ENCODE measurements at places on chromosomes 12 and 14.
A peak's percentile ranks its signal among the peaks of the same experiment; 100 is the strongest.

DNA sequence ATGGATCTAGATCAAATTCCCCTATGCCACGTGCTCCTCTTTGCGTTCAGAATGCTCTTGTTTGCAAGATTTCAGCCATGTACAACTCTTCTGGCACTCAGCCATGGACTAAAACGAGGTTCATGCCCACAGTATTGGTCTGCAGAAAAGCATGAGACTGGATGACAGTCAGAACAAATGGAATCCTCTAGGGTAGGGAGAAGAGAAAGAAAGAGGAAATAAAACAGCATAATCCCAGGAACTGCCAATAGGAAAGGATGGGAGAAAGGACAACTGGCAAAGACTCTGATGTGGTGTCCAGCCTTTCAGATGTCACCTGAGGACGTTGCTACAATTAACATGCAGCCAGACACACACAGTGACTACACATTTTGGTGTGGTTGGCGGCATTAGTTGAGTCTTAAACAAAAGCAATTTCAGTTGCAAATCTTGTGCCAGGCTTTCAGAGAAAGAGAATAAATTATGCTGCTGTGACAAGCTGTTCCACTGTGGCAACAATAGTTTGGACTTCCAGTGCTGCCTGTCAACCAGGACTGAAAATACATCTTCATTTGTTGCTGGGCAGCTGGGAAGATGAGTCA, 338.0 kb downstream of the RGS6 start:
- no peak for DNase-seq

DNA sequence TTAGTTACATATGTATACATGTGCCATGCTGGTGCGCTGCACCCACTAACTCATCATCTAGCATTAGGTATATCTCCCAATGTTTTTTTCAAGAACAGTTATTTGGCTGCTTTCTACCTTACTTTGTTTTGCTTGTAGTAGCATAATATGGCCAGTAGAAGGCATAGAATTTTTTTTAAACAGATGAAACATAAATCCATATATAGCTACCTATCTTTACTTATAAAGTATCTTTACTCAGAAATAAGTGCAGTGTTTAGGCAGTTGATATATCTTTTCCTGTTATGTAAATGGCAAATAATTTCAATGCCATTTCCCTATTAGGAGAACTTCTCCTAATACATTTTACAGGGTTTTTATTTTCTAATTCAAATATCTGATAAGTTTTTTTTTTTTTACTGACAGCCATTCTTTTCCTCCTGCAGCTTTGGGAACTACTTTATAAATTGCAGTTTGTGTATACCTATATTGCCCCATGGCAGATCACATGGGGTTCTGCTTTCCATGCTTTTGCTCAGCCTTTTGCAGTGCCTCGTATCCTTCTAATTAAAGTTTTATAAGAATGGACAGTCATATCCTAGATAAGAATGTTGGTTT, 143.1 kb downstream of the PCNX1 start:
- DNase-seq: peak; percentile 44

GRCh38 chr14:72686832-72687231, 207.1 kb downstream of the DPF3 start:
- no peak for DNase-seq

GRCh38 chr14:84390010-84390409, 1139.9 kb upstream of the FLRT2 start:
- DNase-seq: no peak

- DNase-seq: no peak
These were observed 278.3 kb downstream of the ADGRD1 start for GRCh38 chr12:131232036-131232435.

DNA sequence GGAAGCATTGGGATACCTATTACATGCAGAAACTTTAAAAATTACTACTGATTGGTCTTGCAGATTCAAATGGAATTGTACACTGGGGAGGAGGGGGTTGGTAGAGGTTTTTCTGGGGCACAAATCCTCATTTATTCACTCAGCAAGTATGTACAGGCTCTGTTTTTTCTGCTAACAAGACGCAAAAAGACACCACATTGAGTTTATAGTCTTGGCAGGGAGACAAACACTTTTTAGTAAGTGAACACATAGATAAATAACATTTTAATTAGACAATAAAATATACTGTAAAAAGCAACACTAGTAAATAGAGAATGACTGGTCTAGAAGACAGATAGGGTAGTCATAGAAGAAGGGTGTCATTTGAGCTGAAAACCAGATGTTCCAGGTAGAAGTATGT, 23.8 kb downstream of the GLIPR1L2 start:
- DNase-seq: no peak

DNA sequence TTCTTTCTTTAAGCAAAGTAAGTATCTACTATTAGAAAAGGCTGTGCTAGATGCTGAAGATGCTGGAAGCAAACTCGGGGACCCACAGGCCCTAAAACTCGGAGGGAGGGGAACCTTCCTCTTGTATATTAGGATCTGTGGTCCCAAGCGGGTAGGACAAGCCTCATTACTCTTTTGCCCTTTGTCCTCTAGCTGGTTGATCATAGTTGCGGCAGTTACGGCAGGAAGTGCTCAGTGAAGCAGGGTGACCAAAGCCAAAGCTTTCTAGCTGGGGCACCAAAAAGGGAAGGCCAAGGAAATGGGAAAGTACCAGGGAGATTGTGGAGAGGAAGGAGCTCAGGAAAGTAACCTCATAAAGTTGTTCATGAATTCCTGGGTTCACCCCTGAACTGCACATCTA, 76.3 kb downstream of the SCFD1 start:
- no peak for DNase-seq

DNA sequence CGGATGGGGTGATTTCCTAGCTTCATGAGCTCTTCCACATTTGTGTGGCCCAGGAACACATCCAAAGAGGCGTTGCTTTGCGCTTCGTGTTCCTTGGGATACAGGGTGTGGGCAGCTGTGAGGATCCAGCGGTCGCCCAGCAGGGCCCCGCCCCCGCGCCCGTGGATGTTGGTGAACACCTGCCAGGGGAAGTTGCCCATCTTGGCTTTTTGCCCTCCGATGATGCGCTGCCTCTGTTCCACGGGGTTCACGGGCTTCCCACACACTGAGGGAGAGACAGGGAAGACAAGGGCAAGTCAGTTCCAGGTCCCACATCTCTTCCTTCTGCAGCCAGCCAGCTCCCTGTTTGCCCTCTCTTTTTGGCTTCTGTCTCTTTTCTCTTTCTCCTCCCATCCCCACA, 11.2 kb downstream of the C1R start:
- DNase-seq: no peak

- peak; percentile 100 for DNase-seq
These were observed 393 bp upstream of the DCAF5 start for GRCh38 chr14:69153152-69153872.

GRCh38 chr12:7872566-7873319, at the start of gene SLC2A14:
Gene SLC2A14 (minus strand): TSS chr12:7872915. CDS start chr12:7869880, 3,035 bp downstream.
- no peak for DNase-seq

DNA sequence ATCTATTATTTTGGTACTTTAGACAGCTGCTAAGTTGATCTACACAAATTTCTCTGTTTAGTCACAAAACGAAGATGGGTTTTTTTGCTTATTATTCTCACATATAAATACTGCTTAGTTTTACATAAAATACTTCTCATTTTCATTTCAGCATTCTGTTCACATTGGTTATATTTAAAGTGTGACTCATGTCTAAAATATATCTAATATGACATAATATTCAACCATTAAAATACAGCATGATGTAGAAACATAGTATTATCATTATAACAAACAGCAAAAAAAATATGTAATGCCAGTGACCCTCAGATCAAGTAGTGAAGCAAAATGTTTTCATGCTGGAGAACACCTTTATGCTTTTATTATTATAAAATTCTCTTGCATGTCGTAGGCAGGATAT, 63.7 kb downstream of the SH2B3 start:
- no peak for DNase-seq

- DNase-seq: no peak
These were observed 182.4 kb downstream of the ASCL1 start for GRCh38 chr12:103139876-103140275.

- DNase-seq: no peak
These were observed 1.0 kb upstream of the NR4A1 start for GRCh38 chr12:52050116-52050757.
